ENCODE measurements at places on chromosomes 16 and 17. TPM values are rescaled to one million over a fixed set of nuclear protein-coding genes. Genes with fewer than 3 reads are reported as not detected.

Gene PRCD
- 2.4 TPM for total RNA-seq

DNA sequence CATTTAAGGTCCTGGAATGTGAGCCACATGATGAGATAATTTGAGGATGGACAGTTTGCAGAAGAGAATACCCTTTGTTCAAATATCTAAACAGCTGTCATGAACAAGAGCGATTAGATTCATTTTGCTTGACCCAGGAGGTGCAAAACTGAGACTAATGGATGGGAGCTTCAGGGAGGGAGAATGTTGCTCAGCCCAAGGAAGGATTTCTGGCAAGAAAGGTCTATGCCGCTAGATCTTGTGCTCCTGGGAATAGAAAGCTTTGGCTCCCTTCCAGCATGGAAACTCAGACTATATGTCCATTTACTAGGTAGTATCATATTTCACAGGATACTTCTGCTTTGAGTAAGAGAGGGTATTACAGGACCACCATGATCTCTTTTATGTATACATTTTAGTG, 14.8 kb upstream of the CDH11 start:
- no peak for DNase-seq

Gene NT5M
- not detected for total RNA-seq

DNA sequence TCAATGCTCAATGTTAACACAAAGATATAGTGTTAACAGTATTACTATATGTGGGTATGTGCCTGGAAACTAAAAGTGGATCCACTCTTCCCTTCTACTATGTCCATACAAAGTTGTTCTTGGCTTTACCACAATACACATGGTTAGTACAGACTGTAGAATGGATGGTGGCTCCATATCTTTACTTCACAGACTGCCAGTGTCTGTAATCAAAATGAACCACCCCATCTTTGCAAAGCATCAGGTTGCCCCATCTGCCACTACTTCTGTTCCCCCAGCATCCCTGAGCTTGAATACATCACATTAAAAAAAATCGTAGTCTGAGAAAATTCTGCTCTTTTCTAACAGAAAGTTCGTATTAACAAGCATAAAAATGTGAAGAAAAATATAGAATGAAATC, 30.0 kb downstream of the USP32 start:
- DNase-seq, result no peak

Gene LPCAT2
- 21.1 TPM for total RNA-seq

GRCh38 chr17:49920030-49920769, 48.8 kb upstream of the DLX4 start:
- DNase-seq, result no peak

Gene PYDC1
- not detected for total RNA-seq

Measured in thoracic aorta (tissue), 2 donors.